Hindlimb muscle (tissue), 1 donor: ENCODE measurements at places on chromosomes 11 and 22. TPM values are rescaled to one million over a fixed set of nuclear protein-coding genes. Genes with fewer than 3 reads are reported as not detected.

GRCh38 chr11:1401656-1402221 lies 12.0 kb downstream of the BRSK2 start:
- DNase-seq = peak; percentile 69

DNA sequence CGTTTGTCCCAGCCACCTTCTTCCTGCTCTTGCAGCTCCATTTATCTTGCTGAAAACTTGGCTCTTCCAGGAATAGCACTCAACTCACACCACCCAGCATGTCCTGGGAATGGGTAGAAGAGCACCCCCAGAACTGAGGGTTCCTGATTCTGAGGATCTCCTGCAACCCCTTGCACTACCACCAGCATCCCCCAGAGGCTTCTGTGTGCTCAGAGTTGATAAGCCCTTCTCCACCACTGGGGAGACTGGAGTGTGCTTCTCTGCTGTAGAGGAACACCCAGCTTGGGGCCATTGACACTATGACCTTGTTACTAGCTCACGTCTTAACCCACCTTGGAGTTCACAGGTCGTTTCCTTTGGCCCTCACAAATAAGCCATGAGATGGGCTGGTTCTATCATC lies 121.0 kb downstream of the GRIK4 start:
- DNase-seq = no peak

GRCh38 chr22:49968313-49968830 lies 7.8 kb downstream of the PIM3 start:
- DNase-seq = no peak

GRCh38 chr11:76694664-76695063 lies 24.1 kb upstream of the LRRC32 start:
- no peak for DNase-seq

- DNase-seq = no peak
Observed at GRCh38 chr11:111674941-111675340, 72.7 kb downstream of the SIK2 start.

The MMP11 gene
- 8.2 TPM for polyA plus RNA-seq

The GLYATL2 gene
- 1.1 TPM for polyA plus RNA-seq

The C11orf91 gene
- polyA plus RNA-seq = not detected

The TTC28 gene
- 30.7 TPM for polyA plus RNA-seq

The MAPK8IP2 gene
- polyA plus RNA-seq = 0.70 TPM

The OR4D9 gene
- polyA plus RNA-seq = 0.09 TPM

The DCHS1 gene
- polyA plus RNA-seq = 43.8 TPM
